ENCODE measurements at places on chromosomes 3 and 15.

- no peak for DNase-seq
Measured at GRCh38 chr3:48984663-48985062, 5.4 kb upstream of the P4HTM start.

GRCh38 chr15:101490922-101491733 lies 1.6 kb upstream of the PCSK6 start:
- DNase-seq = no peak

GRCh38 chr15:60416484-60416883 lies 18.7 kb upstream of the ANXA2 start:
- no peak for DNase-seq

DNA sequence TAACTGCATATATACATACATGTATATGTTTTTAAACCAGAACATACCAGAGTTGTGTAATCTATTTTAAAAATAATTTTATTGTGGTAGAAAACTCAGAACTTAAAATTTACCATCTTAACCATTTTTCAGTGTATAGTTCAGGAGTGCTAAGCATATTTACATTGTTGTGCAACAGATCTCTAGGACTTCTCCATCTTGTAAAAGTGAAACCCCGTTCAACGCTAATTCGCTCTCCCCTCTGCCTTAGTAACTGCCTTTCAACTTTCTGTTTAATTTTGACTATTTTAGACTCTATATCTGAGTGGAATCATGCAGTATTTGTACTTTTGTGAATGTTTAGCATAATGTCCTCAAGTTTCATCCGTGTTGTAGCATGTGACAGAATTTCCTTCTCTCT lies 51.8 kb upstream of the SSR3 start:
- DNase-seq = peak; percentile 31

GRCh38 chr3:135807879-135808278 lies 157.6 kb upstream of the PPP2R3A start:
- DNase-seq = no peak

- no peak for DNase-seq
Measured at GRCh38 chr3:51198477-51198876, 186.6 kb upstream of the MANF start.

DNA sequence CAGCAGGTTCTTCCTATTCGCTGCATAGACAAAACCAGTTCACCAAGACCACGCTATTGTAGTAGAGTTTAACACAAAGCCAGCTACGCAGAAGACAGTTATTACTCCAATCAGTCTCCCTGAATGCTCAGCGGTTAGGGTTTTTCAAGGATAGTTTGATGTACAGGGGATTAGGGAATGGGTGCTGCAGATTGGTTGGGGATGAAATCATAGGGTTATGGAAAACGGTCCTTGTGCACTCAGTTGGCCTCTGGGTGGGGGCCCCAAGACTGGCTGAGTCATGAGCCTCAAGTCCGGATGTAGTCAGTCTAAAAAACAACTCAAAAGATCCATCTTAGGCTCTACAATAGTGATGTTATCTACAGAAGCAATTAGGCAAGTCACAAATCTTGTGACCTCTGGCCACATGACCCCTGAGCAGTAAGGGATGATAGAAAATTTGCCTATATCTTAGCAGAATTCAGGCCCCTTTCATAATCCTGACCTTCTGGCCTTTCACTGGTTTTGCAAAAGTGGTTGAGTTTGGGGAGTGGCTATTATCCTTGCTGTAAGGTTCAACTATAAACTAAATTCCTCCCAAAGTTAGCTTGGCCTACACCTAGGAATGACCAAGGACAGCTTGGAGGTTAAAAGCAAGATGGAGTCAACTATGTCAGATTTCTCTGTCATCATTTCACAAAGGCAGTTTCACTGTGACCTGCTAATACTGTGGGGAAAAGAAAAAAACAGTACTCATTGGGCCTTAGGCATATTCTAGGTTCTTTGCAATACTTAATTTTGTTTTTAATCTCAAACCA lies 57.7 kb downstream of the LIPC start:
- DNase-seq = no peak

DNA sequence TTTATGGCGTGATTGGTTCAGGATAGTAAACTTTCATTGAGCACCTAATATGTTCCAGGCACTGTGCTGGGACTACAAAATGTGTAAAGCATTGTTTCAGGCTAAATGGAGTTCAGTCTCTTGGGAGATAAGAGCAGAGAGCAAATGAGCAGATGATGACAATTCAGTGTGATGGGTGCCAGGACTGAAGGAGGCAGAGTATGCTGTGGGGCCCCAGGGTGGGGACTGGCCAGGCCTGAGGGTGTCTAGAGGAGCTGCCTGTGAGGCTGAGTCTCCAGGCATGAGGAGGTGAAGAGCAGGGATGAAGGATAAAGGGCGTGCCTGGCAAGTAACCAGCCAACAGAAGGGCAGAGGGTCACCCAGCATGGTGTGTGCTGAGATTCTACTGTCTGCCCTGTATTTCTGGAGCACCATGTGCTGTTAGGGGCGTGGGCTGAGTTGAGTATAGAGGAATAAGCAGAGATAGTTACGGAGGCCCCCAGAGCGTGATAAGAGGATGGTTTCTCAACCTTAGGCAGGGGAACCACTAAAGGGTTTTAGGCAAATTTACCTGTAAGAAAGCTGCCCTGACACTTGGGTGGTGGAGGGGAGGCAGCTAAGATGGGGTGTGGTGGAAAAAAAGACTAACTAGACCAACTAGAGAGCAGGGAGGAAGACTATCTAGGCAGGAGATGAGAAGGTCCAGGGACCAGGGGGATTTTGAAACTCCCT lies 38.5 kb downstream of the EPHB1 start:
- DNase-seq = no peak

- DNase-seq = no peak
Measured at GRCh38 chr15:70231484-70231883, 133.8 kb upstream of the TLE3 start.

- DNase-seq = no peak
Measured at GRCh38 chr3:86954747-86955146, 36.2 kb downstream of the VGLL3 start.

- DNase-seq = no peak
Measured at GRCh38 chr3:104273046-104273649, 1093.6 kb upstream of the ALCAM start.

DNA sequence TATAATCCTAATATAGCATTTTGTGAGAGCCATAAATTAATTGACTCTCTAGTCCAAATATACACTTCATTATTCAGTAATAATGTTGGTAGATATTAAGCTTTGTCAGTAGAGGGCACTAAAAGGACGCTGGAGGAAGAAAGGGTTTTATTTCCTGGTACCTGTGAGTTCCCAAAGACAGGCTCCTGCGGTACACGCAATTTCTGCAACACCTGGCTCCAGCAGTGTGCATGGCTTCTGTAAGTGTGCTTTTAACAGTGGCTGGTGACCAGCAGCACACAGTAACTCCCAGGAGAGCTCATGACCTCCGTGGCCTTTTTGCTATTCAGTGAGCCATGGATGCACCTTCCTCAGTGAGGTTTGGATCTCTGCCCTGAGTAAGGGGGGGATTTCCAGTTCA lies 338.3 kb upstream of the ZNF385D start:
- peak; percentile 29 for DNase-seq

- no peak for DNase-seq
Measured at GRCh38 chr3:133838916-133839800, 33.5 kb downstream of the SRPRB start.

GRCh38 chr15:69673291-69673881 lies 220.8 kb downstream of the RPLP1 start:
- no peak for DNase-seq

DNA sequence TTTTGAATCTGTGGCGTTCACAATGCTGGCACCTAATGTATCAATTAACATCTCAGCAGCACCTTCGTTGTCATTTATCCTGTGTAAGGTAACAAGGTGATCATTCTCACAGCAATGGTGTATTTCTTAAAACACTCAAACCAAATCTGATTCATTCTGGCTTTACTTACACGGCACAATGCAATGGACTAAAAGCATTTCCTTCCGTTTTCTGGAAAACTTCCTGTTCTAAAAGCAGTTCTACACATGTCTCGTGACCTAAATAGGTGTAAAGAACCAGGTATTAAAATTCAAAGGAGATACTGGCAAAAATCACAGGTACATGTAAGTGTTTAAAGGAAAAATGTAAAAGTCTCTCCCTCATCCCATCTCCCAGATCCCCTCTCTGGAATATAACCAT lies 77.8 kb downstream of the BTD start:
- no peak for DNase-seq

- no peak for DNase-seq
Measured at GRCh38 chr3:163523375-163523774, 1554.9 kb downstream of the SI start.

GRCh38 chr15:40313531-40314398 lies 6.0 kb upstream of the PLCB2 start:
- DNase-seq = no peak

GRCh38 chr15:85151145-85151544 lies 169.5 kb downstream of the PDE8A start:
- DNase-seq = no peak

DNA sequence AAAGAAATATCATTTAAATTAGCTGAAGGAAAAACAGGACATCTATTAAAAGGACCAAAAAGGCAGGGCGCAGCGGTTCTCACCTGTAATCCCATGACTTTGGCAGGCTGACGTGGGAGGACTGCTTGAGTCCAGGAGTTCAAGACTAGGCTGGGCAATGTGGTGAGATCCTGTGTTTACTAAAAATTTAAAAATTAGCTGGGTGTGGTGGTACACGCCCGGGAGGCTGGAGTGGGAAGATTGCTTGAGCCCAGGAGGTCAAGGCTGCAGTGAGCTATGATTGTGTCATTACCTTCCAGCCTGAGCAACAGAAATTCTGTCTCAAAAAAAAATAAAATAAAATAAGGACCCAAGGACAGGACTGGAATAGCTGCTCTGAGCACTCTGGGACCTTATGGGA lies 16.2 kb upstream of the HERC1 start:
- DNase-seq = no peak

DNA sequence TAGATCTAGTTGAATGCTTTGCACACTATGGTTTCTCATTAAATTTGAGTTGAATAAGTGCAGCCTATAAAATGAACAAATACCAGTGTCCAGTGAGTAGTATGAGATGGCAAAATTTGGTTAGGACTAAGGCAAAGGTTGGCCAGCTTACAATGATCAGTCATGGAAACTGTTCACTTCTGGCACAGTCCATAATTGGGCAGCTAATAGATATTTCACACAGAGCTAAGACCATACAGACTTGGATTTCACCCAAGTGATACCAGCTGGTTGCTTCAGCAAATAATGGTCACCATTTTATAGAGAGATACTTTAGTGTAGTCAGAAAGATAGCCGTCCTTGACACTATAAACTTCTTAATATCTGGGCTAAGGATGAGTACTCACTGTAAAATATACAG lies 15.7 kb downstream of the GAP43 start:
- DNase-seq = no peak

GRCh38 chr3:110588906-110589305 lies 482.7 kb upstream of the NECTIN3 start:
- no peak for DNase-seq

- no peak for DNase-seq
Measured at GRCh38 chr3:197718891-197719290, 17.8 kb downstream of the RUBCN start.

DNA sequence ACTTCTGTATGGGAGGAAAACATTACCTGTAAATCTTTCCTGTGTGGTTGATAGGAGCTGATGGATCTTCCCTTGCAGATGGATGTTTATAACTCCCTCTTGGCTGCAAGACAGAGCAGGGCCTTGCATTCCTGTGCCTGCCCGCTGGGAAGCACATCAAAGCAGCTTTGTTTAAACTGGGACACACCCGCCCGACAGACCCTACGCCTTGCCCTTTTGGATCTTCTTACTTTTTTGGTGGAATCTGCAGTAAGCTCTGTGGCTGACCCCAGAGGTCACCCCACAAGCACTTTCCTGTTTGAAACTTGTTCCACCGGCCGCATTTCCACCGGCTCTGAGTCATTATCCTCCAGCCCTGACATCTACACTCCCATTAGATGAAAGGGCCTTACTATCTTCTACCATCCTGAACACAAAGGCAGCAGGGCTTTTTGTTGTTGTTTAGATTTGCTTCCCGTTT lies 244.1 kb upstream of the STT3B start:
- no peak for DNase-seq

DNA sequence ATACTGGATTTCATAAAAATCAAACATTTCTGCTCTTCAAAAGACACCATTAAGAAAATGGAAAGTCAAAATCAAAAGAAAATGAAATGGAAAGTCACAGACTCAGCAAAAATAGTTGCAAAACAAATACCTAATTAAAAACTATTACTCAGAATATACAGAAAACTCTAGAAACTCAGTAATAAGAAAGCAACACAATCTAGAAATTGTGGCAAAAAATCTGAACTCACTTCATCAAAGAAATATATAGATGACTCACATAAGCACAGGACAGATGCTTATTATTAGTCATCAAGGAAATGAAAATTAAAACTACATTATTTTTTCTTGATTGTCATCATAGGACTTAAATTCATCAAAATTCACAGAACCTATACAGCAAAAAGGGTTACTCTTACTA lies 430.0 kb downstream of the SHQ1 start:
- no peak for DNase-seq

DNA sequence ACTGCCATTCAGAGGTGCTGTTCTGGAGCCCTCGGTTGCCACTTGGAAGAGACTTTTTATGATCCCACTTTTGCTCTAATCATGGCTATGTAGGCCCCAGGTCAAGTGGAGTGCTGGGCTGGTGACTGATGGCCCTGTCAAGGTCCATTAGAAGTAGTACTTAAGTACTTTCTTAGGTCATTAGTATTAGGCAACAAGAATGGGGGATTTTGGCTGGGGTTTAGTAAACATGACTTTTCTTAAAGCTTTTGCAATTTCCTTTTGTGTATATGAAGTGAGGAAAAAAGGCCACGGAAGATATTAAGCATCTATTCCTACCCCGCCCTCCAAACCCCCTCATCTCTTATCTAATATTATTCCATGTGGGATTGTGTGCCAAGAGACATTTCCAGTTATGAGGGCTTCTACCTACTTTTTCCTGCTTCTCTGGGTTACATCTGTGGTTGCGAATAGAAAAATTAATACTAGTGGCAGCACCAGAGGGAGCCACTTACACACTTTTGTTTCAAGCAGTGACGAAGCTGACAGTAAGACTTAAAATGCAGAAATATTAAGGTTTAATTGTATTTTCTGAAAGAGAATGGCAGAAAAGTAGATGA lies 13.9 kb downstream of the NLGN1 start:
- no peak for DNase-seq

- DNase-seq = no peak
Measured at GRCh38 chr3:121871430-121871829, 22.8 kb upstream of the SLC15A2 start.

GRCh38 chr15:76296849-76297248 lies 14.4 kb downstream of the ETFA start:
- DNase-seq = no peak

- DNase-seq = no peak
Measured at GRCh38 chr3:43063114-43063513, 42.8 kb downstream of the POMGNT2 start.

GRCh38 chr15:75227663-75228280 lies 26.1 kb downstream of the C15orf39 start:
- no peak for DNase-seq

GRCh38 chr3:16468002-16468335 lies 45.5 kb downstream of the RFTN1 start:
- no peak for DNase-seq

DNA sequence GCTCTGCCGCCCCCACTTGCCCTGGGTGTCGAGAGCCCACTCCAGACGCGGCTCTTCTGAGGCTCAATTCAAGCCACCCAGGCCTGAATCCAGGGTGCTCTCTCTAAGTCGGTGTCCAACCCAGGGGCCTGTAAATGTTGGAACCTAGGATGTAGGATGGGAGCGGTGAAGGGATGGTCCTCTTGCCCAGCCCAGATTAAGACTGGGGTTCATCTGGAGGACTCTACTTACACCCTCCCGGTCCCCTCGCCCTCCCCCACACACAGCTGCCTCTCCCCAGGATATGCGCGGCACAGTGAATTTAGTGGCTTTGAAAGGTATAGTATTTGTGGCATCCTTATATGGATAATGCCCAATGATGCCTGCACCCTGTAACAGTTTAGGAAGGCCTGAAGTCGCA lies 822 bp upstream of the FBN1 start:
- no peak for DNase-seq
